Stimulated activated CD4-positive, alpha-beta T cell treated with anti-CD3 and anti-CD28 coated beads, Interleukin-15, amount 100 ng/mL, for 1 hour (primary cell): ENCODE measurements at places on chromosomes 12 and 14.

GRCh38 chr12:26642361-26642760 lies 190.6 kb downstream of the ITPR2 start:
- no peak for DNase-seq

DNA sequence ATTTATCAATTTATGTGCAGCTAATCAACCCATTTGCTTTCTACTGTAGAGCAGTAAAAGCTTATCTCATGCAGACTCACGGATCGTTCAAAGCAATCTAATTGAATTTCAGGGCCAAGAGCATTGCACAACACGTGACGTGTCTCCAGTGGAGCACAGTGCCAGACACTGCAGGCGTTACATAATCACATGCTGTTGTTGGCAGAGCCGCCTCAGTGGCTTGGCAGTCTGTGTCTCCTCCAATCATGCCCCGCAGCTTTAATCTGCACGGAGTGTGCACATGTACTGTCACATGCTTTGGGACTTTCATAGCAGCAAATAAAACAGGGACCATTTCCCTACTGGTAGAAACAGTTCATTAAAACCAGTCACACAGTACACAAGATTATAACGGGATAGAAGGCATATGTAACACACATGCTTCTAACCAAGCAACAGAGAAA lies 309.3 kb downstream of the ITPR2 start:
- no peak for DNase-seq

DNA sequence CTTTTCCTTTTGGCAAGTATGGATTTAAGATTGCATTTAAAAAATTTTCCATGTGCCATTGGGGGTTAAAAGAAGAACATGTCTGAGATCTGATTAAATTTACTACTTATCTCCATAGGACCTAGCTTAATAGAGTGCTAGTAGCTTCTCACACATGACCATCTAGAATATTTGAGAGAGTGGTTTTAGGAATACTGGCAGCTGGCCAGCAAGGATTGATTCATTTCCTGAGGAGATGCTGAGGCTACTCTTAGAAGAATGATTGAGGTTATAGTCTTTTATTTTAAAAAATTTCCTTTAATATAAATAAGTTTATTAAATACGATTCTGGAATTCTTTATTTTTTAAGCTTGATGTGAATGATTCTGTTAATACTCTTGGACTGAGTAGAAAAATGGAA lies 56.2 kb downstream of the MIPOL1 start:
- DNase-seq, result no peak

GRCh38 chr12:30219047-30219446 lies 435.3 kb upstream of the TMTC1 start:
- no peak for DNase-seq

GRCh38 chr12:124403273-124403672 lies 108.4 kb downstream of the RFLNA start:
- DNase-seq, result no peak

DNA sequence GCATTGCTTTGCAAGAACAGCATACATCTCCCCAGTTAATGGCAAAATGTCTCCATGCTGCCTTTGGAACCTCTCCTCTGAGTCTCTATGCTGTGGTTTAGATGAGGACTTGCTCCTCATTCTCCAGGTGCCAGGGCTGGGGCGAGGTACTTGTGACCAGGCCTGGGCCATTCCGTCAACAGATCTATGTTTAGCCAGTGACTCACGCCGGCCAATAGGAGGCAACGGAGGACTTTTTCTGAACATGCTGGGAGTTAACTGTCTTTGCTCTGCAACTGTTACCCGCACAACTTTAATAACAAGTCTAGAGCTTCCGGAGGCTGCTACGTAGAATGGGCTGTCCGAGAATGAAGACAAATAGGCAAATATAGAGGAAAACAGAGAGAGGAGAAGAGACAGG lies 214.2 kb downstream of the GLT1D1 start:
- DNase-seq, result no peak

DNA sequence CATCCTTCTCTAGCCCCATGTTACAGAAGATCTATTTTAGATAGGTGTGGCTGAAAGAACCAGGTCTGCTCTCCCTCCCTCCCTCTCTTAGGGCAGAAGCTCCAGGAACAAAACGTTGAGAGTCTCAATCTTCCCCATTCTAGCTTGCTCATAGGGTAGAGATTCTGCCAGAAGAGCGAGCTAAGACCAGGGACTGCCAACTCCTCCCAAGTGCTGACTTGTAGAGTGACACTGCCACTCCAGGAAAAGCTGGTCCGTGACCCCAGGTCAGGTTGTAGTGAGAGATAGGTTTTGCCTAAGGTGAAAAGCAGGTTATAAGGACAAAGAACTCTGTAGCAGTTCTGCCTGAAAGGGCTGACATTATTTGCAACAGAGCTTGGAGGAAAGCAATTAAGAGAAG lies 73.4 kb downstream of the INSM2 start:
- DNase-seq, result no peak

DNA sequence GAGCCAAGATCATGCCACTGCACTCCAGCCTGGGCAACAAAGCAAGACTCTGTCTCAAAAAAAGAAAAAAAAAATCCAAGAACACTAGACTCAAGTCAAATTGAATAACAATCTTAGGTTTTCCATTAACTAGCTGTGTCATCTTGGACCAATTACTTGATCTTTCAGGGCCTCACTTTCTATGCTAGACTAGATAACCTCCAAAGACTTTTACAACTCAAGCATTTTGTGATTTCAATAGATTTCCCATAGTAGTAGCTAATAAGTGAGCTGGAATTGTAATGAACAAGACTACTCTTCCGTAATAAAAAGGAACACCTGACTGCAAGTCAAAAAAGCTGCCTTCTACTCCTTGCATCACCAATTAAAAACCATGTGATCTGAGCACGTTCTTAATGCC lies 127.0 kb upstream of the SSTR1 start:
- no peak for DNase-seq

DNA sequence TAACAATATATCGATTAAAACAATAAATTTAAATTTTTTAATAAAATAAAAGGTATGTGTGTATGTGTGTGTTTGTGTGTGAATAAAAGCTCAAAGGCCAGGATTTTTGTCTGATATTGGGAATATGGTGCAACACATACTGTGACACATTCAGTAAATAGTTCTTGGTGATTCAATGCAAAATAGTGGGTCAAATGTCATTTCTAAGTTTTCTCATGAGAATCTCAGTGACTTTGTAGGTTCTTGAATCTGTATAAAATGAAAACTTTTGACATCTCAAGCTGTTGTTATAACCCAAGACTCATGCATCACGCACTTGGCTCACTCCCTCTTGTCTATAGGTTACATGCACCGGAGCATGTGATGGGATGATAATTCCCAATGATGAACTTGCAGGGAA lies 16.2 kb upstream of the MED6 start:
- no peak for DNase-seq

DNA sequence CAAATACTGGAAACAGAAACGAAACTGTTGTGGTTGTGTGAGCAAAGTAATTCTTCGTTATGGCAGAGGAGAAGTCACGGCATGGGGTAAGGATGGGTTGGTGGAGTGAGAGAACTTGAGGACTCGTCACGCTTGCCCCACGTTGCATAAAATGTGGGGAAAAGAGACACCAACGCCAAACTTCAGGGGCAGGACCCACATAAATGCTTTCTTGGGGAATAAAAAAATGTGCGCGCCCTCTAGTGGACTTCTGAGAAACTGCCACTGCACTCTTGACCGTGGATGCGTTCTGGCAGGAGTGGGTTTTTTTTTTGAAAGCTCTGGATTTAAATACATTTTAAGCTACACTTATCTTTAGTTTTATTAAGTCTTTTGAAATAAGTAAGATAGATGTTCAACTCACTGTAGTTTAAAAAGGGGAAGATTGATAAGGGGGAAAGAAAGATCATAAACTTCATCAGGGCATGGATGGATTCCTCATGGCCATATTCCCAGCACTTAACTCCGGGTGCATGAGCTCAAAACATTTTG lies 4.1 kb upstream of the IGF1 start:
- DNase-seq, result peak; percentile 8

DNA sequence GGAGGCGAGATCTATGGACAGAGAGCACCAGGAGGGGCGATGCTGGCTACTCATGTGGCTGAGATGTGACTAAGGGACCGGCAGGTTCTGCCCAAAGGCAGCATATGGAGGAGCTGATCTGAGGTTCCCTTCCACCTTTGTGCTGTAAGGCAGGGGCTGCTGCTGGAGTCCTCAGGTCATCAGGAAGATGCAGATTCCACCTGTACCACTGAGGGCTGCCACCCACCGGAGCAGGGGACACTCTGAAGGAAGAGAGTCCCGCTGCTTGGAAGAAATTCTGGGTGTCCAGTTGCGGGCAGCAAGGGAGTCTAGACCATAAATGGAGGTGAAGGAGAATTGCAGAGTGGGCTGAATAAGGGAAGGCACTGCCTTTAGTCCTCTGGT lies 55.3 kb downstream of the PLEKHG3 start:
- no peak for DNase-seq

DNA sequence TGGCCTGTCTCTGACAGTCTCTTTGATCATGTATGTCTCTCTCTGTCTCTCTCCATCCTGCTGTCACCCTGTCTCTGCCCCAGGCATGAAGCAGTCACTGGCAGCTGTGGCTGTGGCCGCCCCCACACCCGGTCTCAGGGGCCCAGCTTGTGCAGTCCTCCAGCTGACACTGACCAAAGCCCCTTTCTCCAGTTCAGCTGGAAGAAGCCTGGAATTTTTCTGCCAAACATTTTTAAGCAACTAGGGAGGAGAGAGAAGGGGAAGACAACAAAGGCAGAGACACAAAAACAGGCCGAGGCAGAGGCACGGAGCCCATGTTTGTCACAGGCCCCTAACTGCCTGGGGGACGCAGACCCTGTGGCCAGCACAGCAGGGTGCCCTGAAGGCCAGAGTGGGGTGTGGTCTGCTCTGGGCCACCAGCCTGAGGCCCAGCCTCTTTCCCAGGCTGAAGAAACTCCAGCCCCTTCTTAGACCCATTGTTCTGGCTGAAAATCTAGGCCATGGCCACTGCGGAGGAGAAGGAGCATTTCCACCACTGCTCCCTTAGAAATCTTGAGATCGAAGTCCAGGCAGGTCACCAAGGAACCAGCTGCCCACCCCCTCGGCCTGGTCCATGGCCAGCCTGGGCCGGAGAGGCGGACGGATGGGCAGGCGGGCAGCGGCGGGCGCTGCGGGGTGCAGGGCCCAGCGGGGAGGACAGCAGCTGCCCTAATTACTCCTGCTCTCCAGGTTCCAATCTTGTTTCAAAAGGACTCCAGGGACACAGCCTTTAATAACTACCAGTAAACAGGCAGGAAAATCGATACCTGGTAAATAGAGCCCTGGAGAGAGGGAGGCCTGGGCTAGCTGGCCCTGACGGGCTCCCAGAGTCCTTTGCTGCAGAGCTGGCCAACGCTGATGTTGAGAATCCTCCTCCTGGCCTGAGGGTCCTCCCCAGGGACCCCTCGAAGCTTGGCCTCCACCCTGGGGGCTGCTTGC lies 14.9 kb downstream of the DTX1 start:
- DNase-seq, result no peak

GRCh38 chr12:13749389-13749788 lies 232.0 kb downstream of the GRIN2B start:
- DNase-seq, result no peak

DNA sequence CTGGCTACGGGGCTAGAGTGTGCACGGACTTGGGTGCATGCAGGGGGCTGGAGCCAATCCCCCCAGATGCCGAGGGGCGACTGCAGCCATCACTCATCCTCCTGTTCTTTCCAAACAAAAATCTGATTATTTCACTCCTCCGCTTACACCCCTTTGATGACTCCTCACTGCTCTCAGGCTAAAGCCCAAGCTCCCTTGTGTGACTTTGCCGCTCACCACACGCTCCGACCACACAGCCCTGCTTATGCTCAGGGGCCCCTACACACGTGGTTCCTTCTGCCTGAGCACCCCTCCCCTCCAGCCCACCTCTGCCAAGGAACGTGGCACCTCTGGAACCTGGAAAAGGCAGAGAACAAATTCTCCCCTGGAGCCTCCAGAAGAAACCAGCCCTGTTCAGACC lies 13.7 kb downstream of the CHFR start:
- DNase-seq, result no peak

DNA sequence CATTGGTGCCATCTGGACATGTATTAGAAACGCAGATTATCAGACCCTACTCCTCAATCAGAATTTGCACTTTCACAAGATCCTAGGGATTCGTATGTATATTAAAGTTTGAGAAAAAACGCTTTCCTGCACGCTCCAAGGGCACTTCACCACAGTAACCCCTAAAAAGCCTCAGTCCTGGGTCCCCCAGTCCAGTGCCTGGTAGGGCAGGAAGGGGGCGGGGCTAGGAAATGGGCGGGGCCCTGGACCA lies 369 bp downstream of the DEPDC4 start:
- DNase-seq, result peak; percentile 91

DNA sequence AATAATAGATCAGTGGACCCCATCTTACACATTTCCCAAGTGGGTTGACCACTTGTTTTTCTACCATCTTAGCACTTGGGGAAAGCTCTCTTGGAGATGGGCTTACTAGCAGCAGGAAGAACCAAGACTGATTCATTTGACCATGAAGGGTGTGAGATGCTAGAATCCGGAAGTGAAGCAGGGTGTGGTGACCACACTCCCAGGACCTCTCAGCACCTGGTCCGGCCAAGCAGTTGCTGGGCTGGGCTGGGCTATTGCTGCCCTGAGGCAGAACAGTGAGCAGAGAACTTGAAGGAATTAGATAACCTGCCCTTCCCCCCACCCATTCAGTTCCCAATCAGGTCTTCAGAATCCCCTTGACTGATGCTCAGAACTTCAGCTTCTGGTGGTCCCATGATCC lies 24.4 kb downstream of the ADCY6 start:
- DNase-seq, result no peak

DNA sequence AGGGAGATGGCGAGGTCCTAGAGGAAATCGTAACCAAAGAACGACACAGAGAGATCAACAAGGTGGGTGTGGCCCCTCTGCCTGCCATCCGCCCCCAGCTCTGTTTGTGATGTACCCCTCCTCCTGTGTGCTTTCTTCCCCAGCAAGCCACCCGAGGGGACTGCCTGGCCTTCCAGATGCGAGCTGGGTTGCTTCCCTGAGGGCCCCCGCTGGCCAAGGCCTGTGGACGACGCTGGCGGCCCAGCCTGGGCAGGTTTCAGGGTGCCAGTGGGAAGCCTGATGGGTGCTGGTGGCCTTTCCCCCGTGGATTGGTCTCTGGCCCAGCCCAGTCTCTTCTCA lies 2.0 kb downstream of the ARL6IP4 start:
- DNase-seq, result no peak

- DNase-seq, result no peak
Observed at GRCh38 chr12:116882742-116883141, 1.5 kb upstream of the HRK start.

DNA sequence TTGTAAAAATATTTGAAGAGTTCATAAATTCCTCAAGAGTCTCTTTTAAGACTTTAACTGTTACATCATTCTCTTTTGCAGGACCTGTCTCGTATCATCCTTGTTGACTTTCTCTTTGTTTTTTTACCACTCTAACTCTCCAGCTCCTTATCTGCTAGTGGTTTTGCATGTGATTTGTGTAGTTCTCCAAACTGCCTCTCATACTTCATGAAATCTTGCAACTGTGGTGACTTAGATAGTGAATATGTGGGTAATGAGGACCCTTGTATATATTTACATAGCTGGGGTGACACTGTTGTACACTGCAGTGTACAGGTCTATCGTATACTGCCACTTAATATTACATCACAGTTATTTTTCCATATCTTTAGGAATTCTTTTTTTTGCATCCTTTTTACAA lies 40.2 kb upstream of the EMP1 start:
- no peak for DNase-seq

GRCh38 chr12:65754744-65755595 lies 69.3 kb upstream of the HMGA2 start:
- no peak for DNase-seq
